Activated naive CD4-positive, alpha-beta T cell treated with anti-CD3 and anti-CD28 coated beads for 36 hours (primary cell): ENCODE measurements at places on chromosomes 2 and 18. TPM values are rescaled to one million over a fixed set of nuclear protein-coding genes. Genes with fewer than 3 reads are reported as not detected.

GRCh38 chr2:64866797-64867196, 122.4 kb upstream of the SLC1A4 start:
- no peaks in the 10 kb centered on the region for H3K36me3 ChIP-seq
- peaks cover 3% of the 10 kb centered on the region for H3K27me3 ChIP-seq
- H3K4me3 ChIP-seq, result no peak overlapping the region
- H3K27ac ChIP-seq, result no peak overlapping the region

GRCh38 chr18:51426996-51427395, 229.5 kb upstream of the MEX3C start:
- no peak overlapping the region for H3K27ac ChIP-seq
- H3K36me3 ChIP-seq, result no peaks in the 10 kb centered on the region
- DNase-seq, result no peak
- H3K4me3 ChIP-seq, result no peak overlapping the region
- H3K4me1 ChIP-seq, result peaks cover 5% of the 10 kb centered on the region
- H3K27me3 ChIP-seq, result peaks cover 17% of the 10 kb centered on the region

DNA sequence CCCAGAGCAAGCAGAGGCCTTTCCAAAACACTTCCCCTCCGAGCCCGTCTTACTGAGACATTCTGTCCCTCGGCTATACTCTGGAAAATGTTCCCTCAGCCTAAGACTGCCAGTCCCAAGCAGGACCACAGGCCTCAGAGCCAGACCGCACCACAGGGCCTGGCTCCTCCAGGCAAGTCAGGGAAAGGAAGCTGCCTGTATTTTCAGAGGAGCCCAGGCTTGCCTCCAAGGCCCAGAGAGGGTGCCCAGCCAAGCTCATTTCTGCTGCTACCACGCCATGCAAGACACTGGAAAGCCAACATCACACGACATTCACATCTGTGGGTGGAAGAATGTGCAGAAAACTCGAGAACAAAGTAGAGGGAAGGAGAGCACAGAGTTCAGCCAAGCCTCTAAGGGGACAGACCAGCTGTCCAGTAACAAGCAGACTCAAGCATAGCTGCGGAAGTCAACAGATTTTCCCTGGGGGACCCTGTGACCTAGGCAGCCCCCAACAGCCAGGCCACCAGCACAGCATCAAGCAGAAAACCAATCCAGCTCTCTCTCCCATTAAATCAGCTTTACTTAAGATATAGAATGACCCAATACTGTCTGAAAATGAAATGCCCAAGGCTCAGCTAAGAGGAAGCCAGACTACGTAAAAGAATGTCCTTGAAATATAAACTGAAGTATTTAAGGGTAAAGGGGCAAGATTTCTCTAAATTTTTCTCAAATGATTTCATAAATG, 123.9 kb downstream of the ZFP36L2 start:
- no peak overlapping the region for H3K4me3 ChIP-seq
- DNase-seq, result no peak
- no peaks in the 10 kb centered on the region for H3K36me3 ChIP-seq
- no peak overlapping the region for H3K27ac ChIP-seq

RND3 gene
- not detected for total RNA-seq

SP9 gene
- not detected for total RNA-seq

ABCG8 gene
- not detected for total RNA-seq

KIAA1328 gene
- total RNA-seq, result 7.8 TPM

DNA sequence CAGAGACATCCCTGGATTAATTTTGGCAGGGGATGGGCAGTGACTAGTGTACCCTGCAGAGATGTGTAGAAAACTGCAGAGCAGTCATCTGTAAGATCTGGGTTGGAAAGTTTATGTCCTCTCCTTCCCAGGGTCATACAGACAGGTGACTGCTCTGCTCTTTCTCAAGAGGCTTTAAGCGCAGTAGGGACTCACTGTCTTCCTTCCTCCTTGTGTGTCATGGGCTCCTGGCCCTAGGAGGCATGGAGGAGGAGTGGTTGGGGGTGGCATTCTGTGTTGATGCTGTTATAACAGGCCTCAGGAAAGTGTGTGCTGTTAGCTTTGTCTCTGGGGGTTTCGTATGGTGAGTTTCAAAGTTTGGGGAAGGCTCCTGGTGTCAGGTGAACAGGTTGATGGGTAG, 130.5 kb upstream of the MGAT5 start:
- no peaks in the 10 kb centered on the region for H3K36me3 ChIP-seq
- DNase-seq, result no peak
- H3K27ac ChIP-seq, result no peak overlapping the region
- H3K4me3 ChIP-seq, result no peak overlapping the region
- no peaks in the 10 kb centered on the region for H3K27me3 ChIP-seq

- no peak overlapping the region for H3K27ac ChIP-seq
- peaks cover 1% of the 10 kb centered on the region for H3K36me3 ChIP-seq
- peaks cover 6% of the 10 kb centered on the region for H3K27me3 ChIP-seq
- no peak for DNase-seq
These were observed 1.2 kb upstream of the MFF start for GRCh38 chr2:227323818-227324217.

DNA sequence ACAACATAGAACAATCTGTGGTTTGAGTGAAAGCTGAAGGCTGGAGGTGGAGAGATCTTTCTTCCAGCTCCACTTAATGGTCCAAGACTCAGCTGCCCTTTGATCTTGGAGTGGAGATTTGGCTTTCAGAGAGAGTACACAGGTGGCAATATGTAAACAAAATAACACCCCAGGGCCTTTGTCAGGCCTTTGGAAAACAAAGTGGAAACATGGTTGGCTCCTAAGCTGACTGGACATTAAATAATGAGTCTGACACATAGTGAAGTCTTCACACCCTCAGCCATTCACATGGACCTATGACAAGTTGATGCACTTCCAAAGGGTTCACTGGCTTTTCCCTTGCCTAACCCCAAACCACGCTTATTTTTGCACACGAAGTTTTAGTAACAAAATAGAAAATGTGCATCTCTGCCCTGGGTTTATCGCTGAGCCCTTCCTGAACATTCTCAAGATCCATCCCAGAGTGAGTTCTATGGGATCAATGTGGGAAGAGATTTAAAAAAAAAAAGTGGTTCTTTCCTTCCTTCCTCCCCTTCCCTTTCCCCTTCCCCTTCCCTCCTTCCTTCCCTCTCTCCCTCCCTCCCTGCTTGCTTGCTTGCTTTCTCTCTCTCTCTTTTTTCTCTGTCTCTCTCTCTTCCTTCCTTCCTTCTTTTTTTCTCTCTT, 201.3 kb upstream of the NT5C1B start:
- no peaks in the 10 kb centered on the region for H3K4me1 ChIP-seq
- no peak overlapping the region for H3K27ac ChIP-seq
- no peaks in the 10 kb centered on the region for H3K27me3 ChIP-seq
- H3K36me3 ChIP-seq, result peaks cover 2% of the 10 kb centered on the region
- no peak for DNase-seq

PRKAG3 gene
- not detected for total RNA-seq

- no peak for DNase-seq
- H3K27ac ChIP-seq, result no peak overlapping the region
- H3K27me3 ChIP-seq, result peaks cover 2% of the 10 kb centered on the region
- H3K4me3 ChIP-seq, result no peak overlapping the region
- H3K36me3 ChIP-seq, result peaks cover 2% of the 10 kb centered on the region
These were observed 108.1 kb upstream of the MSTN start for GRCh38 chr2:190170673-190171072.

ANKRD62 gene
- not detected for total RNA-seq

- H3K4me1 ChIP-seq, result peaks cover 19% of the 10 kb centered on the region
- no peaks in the 10 kb centered on the region for H3K36me3 ChIP-seq
- H3K27me3 ChIP-seq, result no peaks in the 10 kb centered on the region
- H3K4me3 ChIP-seq, result no peak overlapping the region
These were observed 80.6 kb downstream of the MYO1B start for GRCh38 chr2:191325651-191326365.

DNA sequence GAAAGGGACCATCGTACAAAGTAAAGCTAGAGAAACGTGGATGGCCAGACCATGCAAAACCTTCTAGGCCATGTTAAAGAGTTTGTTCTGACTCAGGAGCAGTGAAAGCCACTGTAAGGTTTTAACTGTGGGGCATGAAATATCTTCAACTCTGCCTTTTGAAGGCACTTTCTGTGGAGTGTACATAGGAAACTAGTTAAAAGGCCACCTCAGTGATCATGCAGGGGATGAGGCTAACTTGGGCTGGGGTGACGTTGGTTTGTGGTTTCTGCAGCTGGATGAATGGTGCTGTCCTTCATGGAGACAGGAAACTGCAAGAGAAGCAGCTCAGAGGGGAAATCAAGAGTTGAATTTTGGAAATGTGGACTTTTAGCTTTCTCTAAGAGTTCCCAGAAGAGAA, 190.7 kb downstream of the CDCA7 start:
- no peak overlapping the region for H3K4me3 ChIP-seq
- H3K4me1 ChIP-seq, result no peaks in the 10 kb centered on the region
- no peaks in the 10 kb centered on the region for H3K36me3 ChIP-seq
- H3K27me3 ChIP-seq, result peaks cover 14% of the 10 kb centered on the region

DNA sequence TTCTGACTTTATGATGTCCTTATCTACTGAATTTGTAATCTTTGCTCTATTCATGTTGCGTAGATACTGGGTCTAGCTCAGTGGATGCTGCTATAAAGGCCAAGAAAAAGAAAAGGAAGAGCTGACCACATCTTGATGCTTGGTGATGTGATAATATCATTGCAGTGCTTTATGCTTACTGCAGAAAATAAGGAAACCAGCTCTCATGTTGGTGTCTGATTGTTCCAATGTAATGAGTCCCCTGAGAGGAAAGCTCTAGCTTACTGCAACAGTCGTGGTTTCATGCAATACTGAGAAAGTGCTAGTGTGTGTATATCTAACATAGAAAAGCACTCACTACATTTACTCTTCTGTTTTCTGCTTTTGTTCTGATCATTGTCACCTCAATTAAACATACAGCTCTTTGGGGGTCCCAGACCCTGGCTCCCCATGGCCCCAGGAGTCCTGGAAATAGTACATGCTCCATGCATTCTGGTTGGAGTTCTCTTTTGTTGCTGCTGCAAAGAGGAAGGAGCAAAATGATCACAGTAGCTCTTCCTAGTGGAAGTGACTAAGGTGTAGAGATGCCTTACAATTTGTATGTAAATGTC, 338.8 kb downstream of the CYRIA start:
- H3K36me3 ChIP-seq, result no peaks in the 10 kb centered on the region
- no peak overlapping the region for H3K4me3 ChIP-seq
- no peaks in the 10 kb centered on the region for H3K4me1 ChIP-seq
- H3K27ac ChIP-seq, result no peak overlapping the region
- DNase-seq, result no peak

DNA sequence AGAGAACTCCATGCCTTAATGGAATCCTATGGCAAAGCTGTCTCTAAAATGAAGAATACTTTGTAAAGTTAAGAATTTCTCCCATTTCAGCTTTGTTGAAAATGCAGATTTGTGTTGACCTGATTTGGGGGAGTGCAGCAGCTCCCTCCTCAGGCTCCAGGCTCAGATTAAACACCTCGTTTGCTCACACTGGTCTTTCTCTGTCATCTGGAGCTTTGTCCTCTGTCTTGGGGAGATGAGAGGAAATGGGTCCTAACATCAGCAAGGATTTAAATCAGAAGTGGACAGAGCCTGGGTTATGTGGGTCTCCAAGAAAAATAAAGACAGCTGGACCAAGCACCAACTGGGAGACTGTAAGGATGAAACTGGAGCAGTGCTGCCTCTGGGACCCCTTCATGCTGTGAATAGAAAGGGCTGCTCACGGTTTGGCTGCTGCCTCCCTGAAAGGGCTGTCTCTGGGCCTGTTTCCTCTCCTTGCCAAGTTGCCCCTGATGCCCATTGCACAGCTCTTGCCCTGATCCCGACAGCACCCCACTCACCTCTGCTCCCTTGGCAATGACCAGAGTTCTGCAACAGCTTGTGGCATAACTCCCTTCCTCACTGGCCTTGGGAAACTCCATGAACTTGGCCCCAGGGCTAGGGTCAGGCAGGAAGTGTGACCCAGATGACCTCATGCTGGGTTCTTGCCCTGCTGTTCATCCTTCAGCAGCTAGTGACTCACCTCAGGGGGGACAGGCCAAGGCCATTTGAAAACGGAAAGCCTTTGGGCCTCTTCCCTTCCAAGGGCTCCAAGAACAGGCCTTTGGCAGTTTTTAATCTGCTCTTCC, 197.2 kb downstream of the CYP26B1 start:
- H3K27me3 ChIP-seq, result peaks cover 6% of the 10 kb centered on the region
- H3K4me3 ChIP-seq, result no peak overlapping the region
- no peak for DNase-seq
- H3K4me1 ChIP-seq, result no peaks in the 10 kb centered on the region

DNA sequence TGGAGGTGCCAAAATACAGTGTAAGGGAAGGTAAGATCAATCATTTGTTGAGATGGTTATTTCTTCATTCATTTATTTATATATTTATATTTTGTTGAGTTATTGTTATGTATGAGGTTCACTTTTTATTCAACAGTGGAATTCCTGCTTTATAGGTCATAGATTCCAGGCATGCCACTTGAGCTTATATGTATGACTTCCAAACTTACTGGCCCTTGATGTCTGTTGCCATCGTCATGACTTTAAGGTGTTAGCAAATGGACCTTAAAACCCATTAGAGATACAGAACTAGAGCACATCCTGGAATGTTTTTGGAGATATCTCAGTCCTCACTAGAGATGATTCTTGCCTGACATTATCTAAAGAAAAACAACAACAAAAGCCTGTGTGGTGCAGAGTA, 25.9 kb downstream of the CCDC85A start:
- no peak overlapping the region for H3K27ac ChIP-seq
- H3K27me3 ChIP-seq, result no peaks in the 10 kb centered on the region

- peaks cover 9% of the 10 kb centered on the region for H3K27me3 ChIP-seq
- no peaks in the 10 kb centered on the region for H3K36me3 ChIP-seq
- no peak for DNase-seq
- H3K4me3 ChIP-seq, result no peak overlapping the region
These were observed 35.3 kb upstream of the CCDC150 start for GRCh38 chr2:196604196-196604595.

DNA sequence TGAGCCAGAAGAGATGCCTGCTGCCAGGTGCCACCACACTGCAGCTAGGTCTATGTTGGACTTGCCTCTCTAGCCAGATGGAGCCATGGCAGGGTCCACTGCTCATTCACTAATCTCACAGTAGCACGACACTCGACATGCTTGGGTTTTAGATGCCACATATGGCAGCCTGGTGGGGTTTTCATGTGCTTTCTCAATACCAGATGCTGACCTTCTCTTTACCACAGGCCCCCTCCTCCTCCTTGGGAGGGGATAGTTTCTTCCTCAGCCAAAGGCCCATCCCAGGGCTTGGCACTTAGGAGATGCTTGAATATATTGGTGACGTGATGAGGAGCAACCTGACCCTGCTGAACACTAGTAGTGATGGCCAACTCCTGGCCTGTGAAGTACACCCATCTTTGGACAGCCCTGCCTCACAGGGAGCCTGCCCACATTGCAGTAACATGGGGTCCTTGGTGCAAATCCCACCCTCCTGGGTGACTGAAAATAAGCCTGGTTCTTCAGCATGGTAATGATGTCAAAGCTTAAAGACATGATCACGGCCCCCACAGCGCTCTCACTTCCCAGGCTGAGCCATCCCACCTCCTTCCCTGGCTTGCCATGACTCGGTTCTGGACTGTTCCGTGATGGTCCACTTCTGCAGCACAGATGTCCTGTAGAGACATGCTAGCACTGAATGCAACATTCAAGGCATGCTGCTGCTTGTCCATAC, 227.5 kb downstream of the SH3RF3 start:
- peaks cover 4% of the 10 kb centered on the region for H3K4me1 ChIP-seq
- DNase-seq, result no peak
- no peak overlapping the region for H3K4me3 ChIP-seq

FSHR gene
- not detected for total RNA-seq

- no peak overlapping the region for H3K27ac ChIP-seq
- peaks cover 11% of the 10 kb centered on the region for H3K4me1 ChIP-seq
- H3K36me3 ChIP-seq, result no peaks in the 10 kb centered on the region
- H3K27me3 ChIP-seq, result no peaks in the 10 kb centered on the region
- no peak for DNase-seq
These were observed 32.3 kb downstream of the EML6 start for GRCh38 chr2:54755641-54756326.

NCKAP5 gene
- total RNA-seq, result not detected

- DNase-seq, result peak; percentile 71
- H3K4me3 ChIP-seq, result no peak overlapping the region
- peaks cover 83% of the 10 kb centered on the region for H3K27me3 ChIP-seq
- H3K4me1 ChIP-seq, result peaks cover 13% of the 10 kb centered on the region
- no peaks in the 10 kb centered on the region for H3K36me3 ChIP-seq
These were observed 3.0 kb upstream of the SKOR2 start for GRCh38 chr18:47254341-47254939.
